Muscle of arm (tissue), 14 donors: ENCODE measurements at places on chromosomes 1 and 21. TPM values are rescaled to one million over a fixed set of nuclear protein-coding genes. Genes with fewer than 3 reads are reported as not detected.

- no peak for DNase-seq
These were observed 28.3 kb downstream of the LRRC3 start for GRCh38 chr21:44483288-44484237.

GRCh38 chr1:54520631-54521321, 27.3 kb upstream of the ACOT11 start:
- no peak for DNase-seq

GRCh38 chr1:75632350-75632949, 21.5 kb upstream of the SLC44A5 start:
- DNase-seq: peak; percentile 12

DNA sequence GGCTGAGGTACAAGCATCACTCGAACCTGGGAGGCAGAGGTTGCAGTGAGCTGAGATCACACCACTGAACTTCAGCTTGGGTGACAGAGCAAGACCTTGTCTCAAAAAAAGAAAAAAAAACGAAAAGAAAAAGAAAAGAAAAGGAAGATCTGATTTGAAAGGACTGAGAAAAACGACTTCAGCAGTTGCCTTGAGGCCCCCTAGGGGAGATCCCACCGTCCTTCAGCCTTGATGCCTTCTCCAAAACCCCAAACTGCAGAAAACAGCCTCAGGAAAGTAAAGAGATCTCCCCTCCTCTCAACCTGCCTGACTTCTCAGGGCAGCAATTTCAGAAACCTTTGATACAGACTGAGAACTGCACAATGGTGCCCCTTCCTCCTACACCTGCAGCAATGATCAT, 50.9 kb upstream of the BCAR3 start:
- DNase-seq: no peak

- no peak for DNase-seq
These were observed 111.5 kb downstream of the ZFYVE9 start for GRCh38 chr1:52253421-52253820.

Gene TMEM200B
- polyA plus RNA-seq: 11.1 TPM

DNA sequence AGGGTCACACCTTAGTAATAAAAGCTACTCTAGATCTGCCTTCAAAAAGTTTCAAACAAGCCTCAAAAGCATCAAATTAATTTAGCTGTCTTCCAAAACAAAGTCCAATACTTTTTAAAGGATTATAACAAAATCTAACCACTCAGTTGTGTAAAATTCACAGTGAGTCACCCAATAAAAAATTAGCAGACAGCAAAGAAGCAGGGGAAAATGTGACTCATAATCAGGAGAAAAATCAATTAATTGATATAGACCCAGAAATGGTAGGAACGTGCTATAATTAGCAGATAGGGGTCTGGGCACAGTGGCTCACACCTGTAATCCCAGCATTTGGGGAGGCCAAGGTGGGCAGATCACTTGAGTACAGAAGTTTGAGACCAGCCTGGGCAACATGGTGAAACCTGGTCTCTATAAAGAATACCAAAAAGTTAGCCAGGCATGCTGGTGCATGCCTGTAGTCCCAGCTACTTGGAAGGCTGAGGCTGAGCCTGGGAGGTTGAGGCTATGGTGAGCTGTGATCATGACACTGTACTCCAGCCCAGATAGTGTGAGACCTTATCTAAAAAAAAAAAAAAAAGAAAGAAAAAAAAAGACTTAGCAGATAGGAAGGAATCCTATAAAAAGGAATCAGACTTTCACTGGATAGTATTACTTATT, 8.1 kb upstream of the MYOG start:
- no peak for DNase-seq

DNA sequence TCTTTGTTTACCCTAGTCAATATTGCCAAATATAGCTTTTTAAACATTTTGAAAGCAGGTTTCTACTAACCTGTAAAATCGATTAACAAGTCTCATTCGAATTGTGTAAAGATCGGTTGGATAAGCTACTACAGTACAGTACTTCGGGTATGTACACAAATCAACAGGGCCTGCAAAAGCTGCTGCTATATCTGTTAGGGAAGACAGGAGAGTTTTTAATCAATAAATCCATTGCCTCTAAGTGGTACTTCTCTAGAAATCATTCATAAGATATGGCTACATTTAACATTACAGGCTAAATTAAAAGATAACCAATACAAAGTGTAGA, 34.8 kb upstream of the PSMG1 start:
- DNase-seq: no peak

DNA sequence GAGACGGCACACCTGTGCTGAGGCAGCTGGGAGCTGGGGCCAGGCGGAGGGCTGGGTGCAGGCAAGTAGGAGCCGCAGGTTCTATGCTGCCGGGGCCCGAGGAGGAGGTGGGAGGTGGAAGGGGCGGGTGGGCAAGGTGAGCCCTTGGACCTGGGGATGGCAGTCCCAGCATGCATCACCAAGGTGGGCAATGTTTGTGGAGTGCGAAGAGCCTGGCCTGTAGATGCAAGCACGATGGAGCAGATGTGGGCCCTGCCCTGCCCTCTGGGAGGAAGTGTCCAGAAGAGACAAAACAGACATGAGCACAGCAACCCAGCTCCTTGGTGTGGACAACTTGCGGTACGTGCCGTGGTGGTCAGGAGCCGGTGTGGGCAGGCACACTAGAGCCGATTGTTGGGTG, 28.3 kb upstream of the AJAP1 start:
- no peak for DNase-seq

DNA sequence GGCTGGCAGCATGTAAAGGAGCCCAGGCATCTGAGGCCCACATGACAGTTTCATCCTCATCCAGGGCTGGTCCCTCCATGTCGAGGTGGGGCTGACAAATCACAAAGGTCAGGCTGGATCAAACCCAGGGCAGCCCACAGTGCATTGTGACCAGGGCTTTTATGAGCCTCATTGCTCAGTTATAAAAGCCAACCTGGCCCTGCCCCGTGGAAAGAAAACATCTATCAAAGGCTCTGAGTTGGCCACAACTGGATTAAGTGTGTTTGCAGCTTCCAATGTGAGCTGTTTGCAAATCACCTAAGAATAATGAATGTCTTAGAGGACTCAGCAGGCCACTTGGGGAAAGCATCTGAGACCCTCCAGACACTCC, 45.4 kb downstream of the GRHL3 start:
- DNase-seq: no peak

- peak; percentile 61 for DNase-seq
These were observed 67.6 kb downstream of the MAP3K21 start for GRCh38 chr1:233394860-233395717.

DNA sequence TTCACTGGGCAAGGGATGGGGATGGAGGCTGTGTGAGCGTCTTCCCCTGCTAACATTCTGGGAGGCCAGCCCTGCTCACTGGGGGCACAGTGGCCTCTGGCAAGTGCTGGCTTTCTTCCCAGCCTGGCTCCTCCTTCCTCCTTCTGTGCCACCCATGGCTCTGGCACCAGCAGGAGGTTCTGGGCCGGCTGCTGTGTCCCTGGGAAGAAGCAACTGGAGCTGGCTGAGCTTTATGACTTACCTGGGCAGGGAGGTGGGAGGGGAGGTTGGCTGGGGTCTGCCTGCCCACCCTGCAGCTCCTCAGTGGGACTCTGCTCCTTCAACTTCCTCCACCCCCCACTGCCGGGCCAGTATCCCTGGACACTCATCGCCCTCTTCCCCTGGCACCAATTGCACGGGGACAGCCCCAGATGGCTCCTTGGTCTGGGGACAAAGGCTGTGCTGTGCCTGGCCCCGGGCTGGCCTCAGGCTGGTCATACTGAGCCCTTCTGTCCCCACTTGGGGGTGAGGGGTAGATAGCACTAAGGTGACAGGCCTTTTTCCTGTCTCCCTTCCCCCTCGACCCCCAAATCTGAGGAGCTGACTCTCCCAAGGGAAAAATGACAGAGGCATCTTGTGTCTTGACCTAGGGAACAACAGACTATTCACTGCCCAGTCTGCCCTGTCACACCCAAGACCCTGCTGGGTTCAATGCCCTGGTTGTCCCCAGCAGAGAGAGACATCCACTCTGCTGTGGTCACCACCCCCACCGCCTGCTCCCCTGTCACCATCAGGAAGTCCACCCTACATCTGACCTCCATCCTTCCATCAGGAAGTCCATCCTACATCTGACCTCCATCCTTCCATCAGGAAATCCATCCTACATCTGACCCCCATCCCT, 14.4 kb downstream of the CDK18 start:
- no peak for DNase-seq

DNA sequence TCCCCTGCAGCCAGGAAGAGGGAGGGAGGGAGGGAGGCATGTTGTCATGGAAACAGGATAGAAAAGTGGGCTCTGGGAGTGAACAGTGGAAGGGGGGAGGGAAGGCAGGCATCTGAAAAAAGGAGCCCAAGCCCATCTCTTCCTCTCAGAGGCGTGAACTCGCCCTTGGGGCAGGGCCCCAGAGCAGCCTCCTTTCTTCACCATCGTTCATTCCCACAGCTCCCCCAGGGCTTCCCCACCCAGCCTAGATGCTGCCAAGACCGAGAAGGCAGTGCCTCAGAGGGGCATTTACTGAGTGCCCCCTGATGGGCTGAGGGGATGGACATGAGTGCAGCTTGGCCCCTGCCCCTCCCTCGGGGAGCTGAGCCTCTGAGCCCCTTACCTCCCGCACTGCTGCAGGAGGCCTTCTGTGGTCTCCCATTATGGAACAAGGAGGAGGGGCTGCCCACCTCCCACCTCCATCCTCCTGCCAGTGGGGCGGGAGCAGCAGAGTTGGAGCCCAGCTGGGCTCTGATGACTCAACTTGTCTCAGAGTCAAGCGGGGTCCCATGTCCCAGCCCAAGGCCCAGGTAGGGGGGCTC, 39.1 kb upstream of the KIF21B start:
- no peak for DNase-seq

GRCh38 chr1:245469734-245470133, 314.9 kb downstream of the KIF26B start:
- no peak for DNase-seq

- DNase-seq: no peak
These were observed 25.1 kb upstream of the MYCL start for GRCh38 chr1:39926820-39927219.

GRCh38 chr1:112849425-112850033, 106.5 kb downstream of the SLC16A1 start:
- peak; percentile 31 for DNase-seq

- DNase-seq: no peak
These were observed 13.2 kb downstream of the SYT2 start for GRCh38 chr1:202697038-202697437.

DNA sequence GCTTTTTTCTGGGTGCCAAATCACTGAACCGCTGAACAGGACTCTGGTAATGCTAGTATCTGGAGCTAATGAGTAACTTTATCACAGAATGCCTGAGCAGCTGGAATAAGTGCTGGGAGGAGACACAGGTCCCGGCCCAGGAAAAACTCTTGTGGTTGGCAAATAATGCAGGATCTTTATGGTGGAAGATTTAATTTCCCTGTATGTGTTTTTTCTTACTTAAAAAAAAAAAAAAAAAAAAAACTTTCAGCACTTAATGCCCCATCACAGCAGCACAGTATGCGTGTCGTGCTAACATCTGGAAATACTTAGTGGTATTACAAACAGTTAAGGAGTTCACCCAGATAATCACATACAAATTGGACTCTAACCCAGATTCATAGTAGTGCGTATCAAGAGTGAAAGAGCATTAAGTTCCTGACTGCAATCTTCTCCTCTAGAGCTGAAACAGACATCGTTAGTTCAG, 220.7 kb downstream of the TOMM20 start:
- DNase-seq: peak; percentile 61

GRCh38 chr1:228944296-228944695, 209.0 kb downstream of the RHOU start:
- peak; percentile 53 for DNase-seq

Gene SLFNL1
- 0.33 TPM for polyA plus RNA-seq

- no peak for DNase-seq
These were observed 30.5 kb upstream of the CLCA4 start for GRCh38 chr1:86516335-86516734.

GRCh38 chr1:6982443-6982842, 197.2 kb downstream of the CAMTA1 start:
- DNase-seq: no peak

DNA sequence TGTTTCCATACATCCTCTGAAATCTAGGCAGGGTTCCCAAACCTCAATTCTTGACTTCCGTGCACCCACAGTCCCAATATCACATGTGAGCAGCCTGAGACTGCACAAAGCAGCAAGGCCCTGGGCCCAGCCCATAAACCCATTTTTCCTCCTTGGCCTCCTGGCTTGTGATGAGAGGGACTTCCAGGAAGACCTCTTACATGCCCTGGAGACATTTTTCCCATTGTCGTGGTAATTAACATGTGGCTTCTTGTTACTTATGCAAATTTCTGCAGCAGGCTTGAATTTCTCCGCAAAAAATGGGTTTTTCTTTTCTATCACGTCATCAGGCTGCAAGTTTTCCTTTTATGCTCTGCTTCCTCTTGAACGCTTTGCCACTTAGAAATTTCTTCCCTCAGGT, 3.3 kb upstream of the PIGK start:
- no peak for DNase-seq

Gene UCK2
- 13.2 TPM for polyA plus RNA-seq

- no peak for DNase-seq
These were observed 78.3 kb upstream of the BARHL2 start for GRCh38 chr1:90795431-90795830.

DNA sequence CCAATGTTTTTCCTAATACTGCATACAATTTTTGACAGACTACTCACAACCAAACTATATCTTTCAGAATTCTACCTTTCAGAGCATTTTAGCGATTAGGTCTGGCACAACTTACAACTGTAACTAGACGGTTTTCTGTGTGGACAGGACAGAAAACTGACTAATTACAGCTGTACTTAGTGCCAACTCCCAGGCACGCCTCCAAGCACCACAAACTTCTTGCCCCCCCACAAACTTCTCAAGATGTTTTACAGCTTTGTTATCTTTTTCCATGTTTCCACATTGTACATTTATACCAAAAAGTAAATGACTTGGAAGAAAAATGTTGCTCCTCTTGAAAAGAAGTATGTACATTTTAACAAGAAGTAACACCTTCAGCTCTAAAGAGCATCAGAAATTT, 13.8 kb downstream of the LYST start:
- no peak for DNase-seq

- DNase-seq: peak; percentile 43
These were observed 216.0 kb downstream of the DYRK1A start for GRCh38 chr21:37582590-37582989.

- DNase-seq: no peak
These were observed 217.3 kb downstream of the PTPRU start for GRCh38 chr1:29453502-29454240.

GRCh38 chr1:119873135-119874015, 22.9 kb downstream of the ADAM30 start:
- DNase-seq: peak; percentile 80

- DNase-seq: no peak
These were observed 33.2 kb upstream of the KIAA0040 start for GRCh38 chr1:175225805-175226129.

DNA sequence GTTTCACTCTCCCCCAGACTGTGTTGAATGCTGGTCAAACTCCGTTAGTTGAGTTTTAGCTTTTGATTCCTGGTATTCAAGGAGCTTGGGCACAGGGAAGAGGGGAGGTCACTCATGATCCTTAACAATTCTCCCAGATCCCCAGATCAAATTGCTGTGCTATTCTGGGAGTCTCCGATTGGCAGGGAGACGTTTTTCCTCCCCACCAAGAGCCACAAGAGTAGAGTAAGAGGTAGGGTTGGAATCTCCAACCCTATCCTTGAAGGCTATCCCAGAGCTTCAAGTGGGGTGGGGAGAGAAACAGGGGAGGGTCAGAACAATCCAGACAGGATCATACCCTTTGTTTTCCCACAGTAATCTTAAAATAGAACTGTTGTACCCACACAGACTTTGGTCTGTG, 576 bp upstream of the TPM3 start:
- DNase-seq: no peak

Gene CLDN19
- not detected for polyA plus RNA-seq
